ENCODE measurements at places on chromosomes 2 and 18.
A peak's percentile ranks its signal among the peaks of the same experiment; 100 is the strongest.

DNA sequence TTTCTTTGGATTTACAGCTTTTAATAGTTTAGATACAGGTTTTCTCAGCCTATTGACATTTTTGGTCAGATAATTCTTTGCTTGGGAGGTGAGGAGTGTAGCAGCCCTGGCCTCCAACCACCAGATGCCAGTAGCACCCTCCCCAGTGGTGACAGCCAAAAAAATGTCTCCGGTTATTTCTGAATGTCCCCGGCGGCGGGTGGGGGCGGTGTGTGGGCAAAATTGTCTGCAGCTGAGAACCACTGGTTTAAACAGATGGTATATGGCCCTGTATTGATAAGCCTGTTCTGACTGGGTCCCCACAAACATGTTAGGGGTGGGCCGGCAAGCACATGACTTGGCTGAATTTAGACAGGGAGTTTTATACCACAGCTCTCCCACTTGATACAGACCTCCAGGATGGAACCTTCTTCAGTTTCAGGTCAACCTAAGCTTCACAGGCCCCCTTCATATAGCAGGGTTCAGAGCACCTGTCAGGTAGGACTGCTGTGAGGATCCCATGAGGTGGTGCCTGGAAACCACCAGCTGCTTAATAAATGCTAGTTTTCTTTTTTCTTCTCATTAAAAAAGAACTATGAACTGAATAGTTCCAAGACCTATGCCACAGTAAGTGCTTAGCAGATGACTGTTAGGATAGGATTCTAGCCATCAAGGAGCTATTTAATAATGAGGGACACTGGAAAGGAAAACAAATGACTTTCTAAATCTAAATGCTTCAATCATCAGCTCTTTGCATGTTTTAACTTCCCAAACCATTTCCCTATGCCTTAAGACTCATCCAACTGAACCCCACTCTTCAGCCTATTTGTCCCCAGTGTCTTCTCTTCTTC is 18.1 kb downstream of the LPIN2 start:
- H3K27ac ChIP-seq, result no peak overlapping the region
- no peaks in the 10 kb centered on the region for H3K36me3 ChIP-seq
- H3K4me1 ChIP-seq, result peaks cover 27% of the 10 kb centered on the region

DNA sequence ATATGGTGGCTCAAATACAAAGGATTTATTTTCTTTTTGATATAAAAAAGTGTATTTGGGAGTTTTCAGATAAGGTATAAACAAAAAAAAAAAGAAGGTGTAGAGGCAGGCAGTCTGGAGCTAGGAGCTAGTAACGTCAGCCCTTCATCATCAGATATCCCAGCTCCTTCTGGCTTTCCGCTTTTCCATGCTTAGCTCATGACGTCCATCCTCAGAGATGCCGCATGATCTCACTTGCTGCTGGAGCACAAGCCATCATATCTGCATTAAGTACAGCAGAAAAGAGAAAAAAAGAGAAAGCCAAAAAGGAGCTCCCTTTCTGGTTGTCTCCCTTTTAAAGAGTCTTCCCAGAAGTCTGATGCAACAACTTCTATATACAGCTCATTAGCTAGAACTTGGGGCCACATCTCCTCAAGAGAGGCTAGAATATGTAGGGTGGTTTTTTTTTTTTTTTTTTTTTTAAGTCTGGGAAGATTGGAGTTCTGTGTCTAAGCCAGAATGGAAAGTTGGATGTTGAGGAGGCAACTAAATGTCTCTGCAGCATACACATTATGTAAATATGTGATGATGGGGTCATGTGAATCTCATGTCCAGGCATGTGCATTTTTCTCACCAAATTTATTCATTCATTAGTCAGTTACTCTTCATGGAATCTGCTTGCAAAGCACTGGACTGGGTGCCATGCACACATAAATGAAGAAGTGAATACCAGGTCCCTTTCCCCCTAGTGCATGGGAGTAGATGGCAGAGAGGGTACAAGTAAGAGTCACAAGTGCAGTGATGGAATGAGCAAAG is 52.3 kb downstream of the DDX1 start:
- no peaks in the 10 kb centered on the region for H3K4me1 ChIP-seq
- H3K27ac ChIP-seq, result no peak overlapping the region
- H3K36me3 ChIP-seq, result no peaks in the 10 kb centered on the region
- no peak overlapping the region for H3K4me3 ChIP-seq

- peak; percentile 61 for DNase-seq
- peak overlapping the region; percentile 0 for H3K4me3 ChIP-seq
- H3K36me3 ChIP-seq, result no peaks in the 10 kb centered on the region
- H3K27ac ChIP-seq, result peak overlapping the region; percentile 87
- peaks cover 21% of the 10 kb centered on the region for H3K4me1 ChIP-seq
These were observed 38.4 kb downstream of the PAX8 start for GRCh38 chr2:113240150-113240914.

DNA sequence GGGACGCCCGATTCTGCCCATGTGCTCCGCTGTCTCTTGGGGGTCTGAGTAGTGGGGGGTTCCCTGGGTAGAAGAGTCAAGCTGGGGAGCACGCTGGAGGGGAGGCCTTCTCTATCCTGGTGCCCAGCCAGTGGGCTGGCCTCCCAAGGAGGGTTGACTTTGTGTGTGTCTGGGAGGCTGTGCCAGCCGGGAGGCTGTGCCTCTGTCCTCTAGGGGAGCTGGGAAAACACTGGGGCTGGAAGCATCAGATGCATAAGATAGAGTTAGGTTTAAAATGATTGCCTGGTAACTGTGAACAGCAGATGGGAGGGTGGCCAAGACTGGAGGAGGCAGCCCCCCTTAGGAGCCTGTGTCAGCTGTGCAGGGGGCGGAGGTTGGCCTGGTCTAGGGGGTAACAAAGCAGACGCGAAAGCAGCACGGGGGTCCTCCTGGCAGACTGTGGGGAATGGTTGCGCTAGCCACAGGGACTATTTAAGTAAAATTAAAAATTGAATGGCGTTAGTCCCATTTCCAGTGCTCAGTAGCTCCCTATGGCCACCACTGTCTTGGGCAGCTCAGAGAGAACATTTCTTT is 1.3 kb downstream of the ING5 start:
- H3K27me3 ChIP-seq, result no peaks in the 10 kb centered on the region
- peak overlapping the region; percentile 71 for H3K4me3 ChIP-seq
- H3K36me3 ChIP-seq, result no peaks in the 10 kb centered on the region
- peaks cover 10% of the 10 kb centered on the region for H3K4me1 ChIP-seq
- H3K27ac ChIP-seq, result peak overlapping the region; percentile 71
- DNase-seq, result no peak

DNA sequence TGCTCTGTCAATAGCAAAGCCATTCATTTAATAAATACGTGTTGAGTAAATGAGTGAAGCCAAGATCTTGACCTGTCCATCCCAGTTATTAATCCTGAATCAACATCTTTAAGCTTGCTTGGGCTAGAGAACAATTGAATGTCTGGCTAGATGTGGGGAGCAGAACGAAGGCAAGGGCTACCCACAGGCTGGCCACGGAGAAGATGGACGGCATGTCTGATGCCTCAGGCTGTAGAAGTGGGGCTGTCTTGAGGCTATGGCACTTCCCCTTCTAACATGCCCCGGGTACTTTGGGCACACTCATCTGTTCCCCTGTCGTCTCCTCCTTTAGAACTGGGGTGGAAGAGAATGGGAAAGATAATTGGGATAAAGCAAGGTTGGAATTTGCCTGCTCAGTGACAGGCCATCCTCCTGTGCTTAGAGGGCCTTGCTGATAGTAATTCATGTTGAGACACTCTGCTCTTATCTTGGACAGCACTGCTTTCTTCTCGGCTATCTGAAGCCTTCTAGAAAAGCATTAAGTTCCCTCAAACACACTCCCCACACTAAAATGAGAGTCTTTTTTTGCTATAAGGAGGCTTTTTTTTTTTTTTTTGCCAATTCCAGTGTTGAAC is 225.7 kb downstream of the MREG start:
- H3K36me3 ChIP-seq, result no peaks in the 10 kb centered on the region
- H3K27ac ChIP-seq, result no peak overlapping the region
- no peaks in the 10 kb centered on the region for H3K4me1 ChIP-seq
- no peak overlapping the region for H3K4me3 ChIP-seq

- H3K27ac ChIP-seq, result peak overlapping the region; percentile 64
- H3K4me3 ChIP-seq, result no peak overlapping the region
- H3K27me3 ChIP-seq, result no peaks in the 10 kb centered on the region
- no peak for DNase-seq
These were observed 77.5 kb upstream of the ITPRID2 start for GRCh38 chr2:181814057-181814491.

- H3K36me3 ChIP-seq, result no peaks in the 10 kb centered on the region
- H3K4me3 ChIP-seq, result no peak overlapping the region
- no peak overlapping the region for H3K27ac ChIP-seq
These were observed 96.2 kb downstream of the NYAP2 start for GRCh38 chr2:225495706-225496105.

GRCh38 chr18:59802031-59802430 is 97.8 kb upstream of the PMAIP1 start:
- no peaks in the 10 kb centered on the region for H3K36me3 ChIP-seq
- H3K27me3 ChIP-seq, result no peaks in the 10 kb centered on the region
- no peaks in the 10 kb centered on the region for H3K4me1 ChIP-seq
- DNase-seq, result no peak
- H3K27ac ChIP-seq, result no peak overlapping the region

GRCh38 chr2:153320879-153321278 is 157.7 kb downstream of the RPRM start:
- H3K4me1 ChIP-seq, result no peaks in the 10 kb centered on the region
- DNase-seq, result no peak
- no peak overlapping the region for H3K4me3 ChIP-seq
- no peaks in the 10 kb centered on the region for H3K36me3 ChIP-seq

GRCh38 chr18:58541146-58541788 is 87.6 kb downstream of the ALPK2 start:
- H3K4me1 ChIP-seq, result peaks cover 5% of the 10 kb centered on the region
- no peak overlapping the region for H3K27ac ChIP-seq
- H3K27me3 ChIP-seq, result no peaks in the 10 kb centered on the region
- no peak overlapping the region for H3K4me3 ChIP-seq
- no peak for DNase-seq

- DNase-seq, result no peak
- H3K4me1 ChIP-seq, result no peaks in the 10 kb centered on the region
- no peak overlapping the region for H3K27ac ChIP-seq
- H3K27me3 ChIP-seq, result no peaks in the 10 kb centered on the region
These were observed 13.0 kb downstream of the GPR155 start for GRCh38 chr2:174473796-174474195.

- H3K4me3 ChIP-seq, result no peak overlapping the region
- no peak for DNase-seq
- no peaks in the 10 kb centered on the region for H3K36me3 ChIP-seq
- no peaks in the 10 kb centered on the region for H3K4me1 ChIP-seq
- H3K27me3 ChIP-seq, result no peaks in the 10 kb centered on the region
These were observed 197.1 kb downstream of the ALK start for GRCh38 chr2:29724282-29724681.

DNA sequence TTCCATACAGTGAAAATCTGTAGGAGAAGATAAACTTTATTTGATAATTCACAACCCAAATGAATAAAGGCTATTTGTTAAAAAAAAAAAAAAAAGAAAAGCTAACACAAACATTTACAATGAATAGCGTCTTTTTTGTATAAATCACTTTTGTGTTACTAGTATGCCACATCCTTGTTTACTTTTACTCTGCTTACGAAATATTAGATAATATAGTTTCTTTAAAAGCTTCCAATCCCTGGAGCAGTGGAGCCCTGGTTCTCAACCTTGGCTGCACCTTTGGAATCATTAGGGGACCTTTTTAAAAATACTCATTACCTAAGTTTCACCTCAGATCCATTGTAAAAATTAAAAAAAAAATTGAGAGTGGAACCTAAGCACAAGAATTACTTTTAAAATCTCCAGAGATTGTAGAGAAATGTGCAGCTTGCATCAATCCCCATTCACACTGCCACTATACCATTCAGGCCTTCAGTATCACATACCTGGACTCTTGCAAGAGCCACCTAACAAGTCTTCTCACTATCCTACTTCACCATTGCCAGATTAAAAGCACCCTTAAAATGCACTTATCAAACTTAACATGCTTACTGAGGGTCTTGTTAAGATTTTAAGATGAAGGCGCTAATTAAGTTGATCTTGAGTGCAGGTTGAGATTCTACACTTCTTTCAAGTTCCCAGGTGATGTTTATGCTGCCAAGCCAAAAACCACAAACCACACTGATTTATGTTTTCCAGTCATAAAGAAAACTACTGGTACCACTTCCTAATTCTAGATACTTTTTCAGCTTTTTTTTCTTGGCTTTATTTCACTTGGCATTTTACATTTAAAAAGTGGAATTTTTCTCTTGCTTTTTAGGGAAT is 59.7 kb upstream of the ZC3H15 start:
- no peaks in the 10 kb centered on the region for H3K4me1 ChIP-seq
- H3K27ac ChIP-seq, result no peak overlapping the region
- H3K4me3 ChIP-seq, result no peak overlapping the region
- no peaks in the 10 kb centered on the region for H3K36me3 ChIP-seq

DNA sequence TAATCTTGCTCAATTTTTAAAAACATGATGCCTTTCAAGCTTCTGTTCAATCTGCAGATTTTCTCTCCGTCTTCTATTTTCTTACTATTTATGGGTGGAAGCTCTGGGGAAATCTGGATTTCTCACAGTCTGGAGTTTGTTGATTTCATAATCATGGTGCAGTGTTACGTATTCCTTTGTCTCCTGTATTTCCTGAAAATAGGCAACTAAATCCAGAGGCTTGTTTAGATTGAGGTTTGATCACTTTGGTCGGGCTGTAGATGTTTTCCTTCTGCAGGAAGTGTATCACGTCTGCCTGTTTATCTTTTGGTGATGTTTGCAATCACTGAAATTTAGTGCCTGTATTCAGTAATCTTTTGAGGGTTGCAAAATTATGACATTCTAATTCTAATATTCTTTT is 487.7 kb downstream of the LRRTM4 start:
- H3K4me1 ChIP-seq, result no peaks in the 10 kb centered on the region
- no peak overlapping the region for H3K27ac ChIP-seq
- H3K36me3 ChIP-seq, result no peaks in the 10 kb centered on the region
- no peak for DNase-seq
- no peak overlapping the region for H3K4me3 ChIP-seq

DNA sequence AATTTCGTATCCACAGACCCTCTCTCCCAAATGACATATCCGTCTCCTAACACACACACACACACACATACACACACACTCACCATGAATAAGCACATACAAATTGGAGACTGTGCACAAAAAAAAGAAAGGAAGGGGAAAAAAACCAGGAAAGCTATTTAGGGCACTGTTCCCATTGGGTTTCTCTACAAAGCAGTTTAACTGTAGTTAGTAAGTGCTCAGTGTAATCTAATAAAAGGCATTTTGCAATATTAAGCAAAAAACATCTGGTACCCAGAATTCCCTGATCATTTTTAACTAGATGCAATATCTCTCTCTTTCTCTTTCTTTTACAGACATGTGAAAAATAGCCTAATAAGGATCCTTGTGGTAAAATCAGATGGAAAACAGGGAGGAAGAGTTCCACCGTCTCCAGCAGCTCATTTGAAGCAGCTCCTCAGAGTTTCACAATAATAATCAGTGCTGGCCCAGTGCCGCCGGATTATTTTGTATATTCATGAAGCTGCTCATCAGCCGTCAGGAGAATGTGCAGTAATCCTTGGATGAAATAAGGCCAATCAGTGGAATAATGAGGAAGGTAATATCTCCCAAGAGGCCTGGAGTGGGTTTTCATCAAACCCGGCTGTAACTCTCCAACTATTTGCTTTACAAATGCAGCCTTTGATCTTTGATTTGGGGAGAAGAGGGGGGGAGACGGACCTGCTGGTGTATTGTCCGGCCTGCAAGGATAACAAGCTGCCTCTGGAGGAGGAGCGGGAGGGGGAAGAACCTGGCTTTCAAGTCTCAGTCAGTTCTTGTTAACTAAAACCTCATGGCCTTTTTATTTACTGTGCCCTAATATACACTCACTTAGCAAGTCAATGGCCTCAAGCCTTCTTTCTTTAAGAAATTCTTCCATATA is 227.6 kb upstream of the SMIM21 start:
- H3K27me3 ChIP-seq, result no peaks in the 10 kb centered on the region
- no peaks in the 10 kb centered on the region for H3K36me3 ChIP-seq
- H3K4me3 ChIP-seq, result no peak overlapping the region
- H3K4me1 ChIP-seq, result no peaks in the 10 kb centered on the region

- no peak for DNase-seq
- no peak overlapping the region for H3K27ac ChIP-seq
- H3K36me3 ChIP-seq, result peaks cover 4% of the 10 kb centered on the region
These were observed 4.3 kb downstream of the EPG5 start for GRCh38 chr18:45962866-45963265.

Measured in Panc1 (cell line).